ENCODE measurements at places on chromosomes 16 and 17.
A peak's percentile ranks its signal among the peaks of the same experiment; 100 is the strongest.

GRCh38 chr17:67281053-67281452 lies 36.1 kb upstream of the HELZ start:
- DNase-seq: no peak

DNA sequence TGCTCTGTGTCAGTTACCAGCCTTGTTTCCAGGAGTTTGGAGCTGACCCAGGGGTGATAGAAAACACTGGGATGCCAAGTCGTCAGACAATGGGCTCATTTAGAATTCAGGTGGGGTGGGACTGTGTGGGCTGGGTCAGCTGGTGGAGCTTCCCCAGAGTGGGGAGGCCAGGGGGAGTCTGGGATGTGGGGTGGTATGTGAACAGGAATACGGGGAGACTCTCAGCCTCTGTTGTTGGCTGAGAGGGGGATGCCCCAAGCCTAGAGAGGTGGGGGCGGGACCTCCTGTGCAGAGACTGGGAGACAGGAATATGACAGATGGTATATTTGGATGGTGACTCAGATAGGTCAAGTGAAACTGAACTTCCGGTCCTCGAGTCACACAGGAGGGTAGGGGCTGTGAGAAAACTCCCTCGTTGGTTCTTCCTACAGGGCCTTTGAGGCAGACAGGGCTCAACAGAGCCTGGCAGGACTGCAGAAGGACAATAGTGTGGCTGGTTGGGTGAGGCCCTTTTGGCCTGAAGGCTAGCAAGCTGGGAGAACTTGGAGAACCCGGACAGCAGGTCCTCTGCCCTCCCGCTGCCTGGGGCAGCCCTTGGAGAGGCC lies 23.7 kb downstream of the CDH1 start:
- no peak for DNase-seq

DNA sequence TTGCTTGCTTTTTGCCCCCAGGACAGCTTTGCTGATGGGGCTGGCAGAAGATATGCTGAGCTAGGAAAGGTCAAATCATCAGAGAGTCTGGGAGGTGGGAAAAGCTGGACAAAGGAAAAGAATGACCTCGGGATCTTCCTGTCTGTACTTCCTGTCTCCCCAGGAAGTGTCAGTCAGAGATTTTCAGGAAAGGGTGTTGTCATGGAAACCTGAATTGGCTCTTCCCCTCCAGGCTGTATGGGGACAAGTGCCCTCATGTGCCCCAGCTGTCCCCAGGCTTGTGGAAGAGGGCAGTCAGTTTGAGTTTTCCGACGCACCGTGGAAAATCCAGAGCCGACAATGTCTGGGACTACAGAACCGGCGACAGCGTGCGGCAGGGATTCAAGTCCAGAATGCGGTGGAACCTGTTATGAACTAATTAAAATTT lies 122.7 kb upstream of the ZFHX3 start:
- DNase-seq: no peak

GRCh38 chr17:50550661-50551432 lies 3.9 kb downstream of the SPATA20 start:
- DNase-seq: peak; percentile 40

DNA sequence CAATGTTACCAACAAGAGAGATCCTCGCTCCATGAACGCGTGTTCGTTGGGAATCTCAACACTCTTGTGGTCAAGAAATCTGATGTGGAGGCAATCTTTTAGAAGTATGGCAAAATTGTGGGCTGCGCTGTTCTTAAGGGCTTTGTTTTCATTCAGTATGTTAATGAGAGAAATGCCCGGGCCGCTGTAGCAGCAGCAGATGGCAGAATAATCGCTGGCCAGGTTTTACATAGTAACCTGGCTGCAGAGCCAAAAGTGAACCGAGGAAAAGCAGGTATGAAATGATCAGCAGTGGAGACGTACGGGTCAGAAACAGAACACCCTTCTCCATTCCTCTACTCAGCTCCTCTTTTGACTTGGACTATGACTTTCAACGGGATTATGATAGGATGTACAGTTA lies 13.3 kb downstream of the SOCS1 start:
- no peak for DNase-seq

DNA sequence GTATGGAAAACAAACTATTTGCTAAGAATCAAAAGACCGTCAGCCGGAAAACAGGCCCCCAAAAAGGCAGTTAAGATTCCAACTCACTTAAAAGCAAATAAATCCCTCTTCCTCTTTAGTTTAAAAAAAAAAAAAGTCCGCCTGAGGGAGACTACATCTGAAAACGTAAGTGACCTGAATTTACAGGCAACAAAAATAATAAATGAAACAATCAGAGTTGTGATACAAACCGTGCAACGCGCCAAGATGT lies 1.1 kb downstream of the KANSL1 start:
- DNase-seq: peak; percentile 66

GRCh38 chr16:680967-681745 lies 946 bp downstream of the STUB1 start:
- DNase-seq: no peak

DNA sequence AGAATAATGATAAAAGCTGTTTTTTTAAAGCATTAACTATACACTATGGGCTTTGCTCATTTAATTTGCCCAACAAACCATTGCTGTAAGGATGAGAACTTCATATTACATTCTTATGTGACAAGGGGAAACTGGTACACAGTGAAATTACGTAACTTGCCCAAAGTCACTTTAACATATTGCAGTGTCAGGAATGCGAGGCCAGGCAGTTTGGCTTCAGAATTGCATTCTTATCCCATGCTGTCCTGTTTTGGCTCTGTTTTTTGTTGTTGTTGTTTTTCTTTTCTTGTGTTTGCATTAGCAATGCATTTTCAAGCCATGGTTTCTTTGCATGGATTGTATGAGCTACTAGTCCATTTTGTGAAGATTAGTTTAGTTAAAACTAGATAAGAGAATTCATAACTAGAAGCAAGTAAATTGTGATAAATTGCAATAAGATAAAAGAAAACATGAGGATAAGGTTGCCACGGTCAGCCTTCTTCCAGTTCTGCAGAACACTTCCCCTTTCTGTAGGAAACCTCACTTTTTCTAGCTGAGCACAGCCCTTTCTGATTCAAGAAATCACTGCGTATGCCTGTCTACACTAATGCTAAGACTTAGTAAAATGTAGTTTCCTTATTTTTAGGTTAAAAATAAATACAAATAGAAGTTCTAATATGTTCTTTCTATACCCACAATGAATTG lies 221.3 kb upstream of the KCNJ16 start:
- no peak for DNase-seq

- no peak for DNase-seq
These were observed 11.8 kb downstream of the MPO start for GRCh38 chr17:58268774-58269556.

- DNase-seq: no peak
These were observed 32.7 kb downstream of the TLE7 start for GRCh38 chr16:71409011-71409775.
